ENCODE measurements at places on chromosomes 3 and 15.

- DNase-seq: no peak
Observed at GRCh38 chr3:28042707-28043106, 198.7 kb upstream of the CMC1 start.

- no peak for DNase-seq
Observed at GRCh38 chr15:63920504-63921175, 86.9 kb upstream of the HERC1 start.

GRCh38 chr3:177824841-177825240 is 627.6 kb upstream of the TBL1XR1 start:
- DNase-seq: no peak

DNA sequence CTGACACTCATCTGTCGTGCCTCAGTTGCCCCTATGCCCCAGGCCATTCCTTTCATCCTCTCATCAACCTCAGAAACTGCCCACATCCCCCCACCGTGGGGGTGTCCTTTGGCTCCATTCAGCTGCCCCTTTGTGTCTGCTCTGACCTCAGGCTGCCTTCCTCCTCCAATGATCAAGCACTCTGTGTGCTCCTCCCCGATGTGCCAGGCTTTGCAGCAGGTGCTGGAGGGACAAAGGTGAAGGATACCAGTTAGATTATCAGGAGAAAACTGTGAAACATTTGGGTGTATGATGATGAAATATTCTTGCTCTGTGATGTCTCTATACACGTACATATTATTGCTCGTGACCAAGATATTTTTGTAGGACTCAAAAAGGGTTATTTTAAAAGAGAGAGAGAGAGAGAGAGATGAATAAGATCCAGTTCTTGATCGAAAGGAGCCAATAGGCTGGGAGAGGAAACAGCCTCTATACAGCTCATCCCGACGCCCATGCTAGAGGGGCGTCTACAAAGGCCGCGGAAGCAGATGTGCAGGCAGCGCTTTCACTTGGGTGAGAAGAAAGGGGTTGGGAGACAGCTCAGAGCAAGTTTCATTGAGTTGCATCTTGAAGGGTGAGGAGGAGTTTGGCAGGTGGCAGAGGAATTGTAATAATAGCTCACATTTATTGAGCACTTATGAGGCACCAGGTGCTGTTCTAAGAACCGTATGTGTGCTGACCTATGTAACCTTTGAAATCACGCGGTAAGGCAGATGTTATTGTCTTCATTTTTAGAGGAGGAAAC is 28.3 kb upstream of the ADCY5 start:
- no peak for DNase-seq

- no peak for DNase-seq
Observed at GRCh38 chr3:86658876-86659275, 332.1 kb downstream of the VGLL3 start.

GRCh38 chr15:29090617-29091466 is 178.8 kb downstream of the NSMCE3 start:
- no peak for DNase-seq

- DNase-seq: no peak
Observed at GRCh38 chr3:143442814-143443447, 323.4 kb downstream of the CHST2 start.

DNA sequence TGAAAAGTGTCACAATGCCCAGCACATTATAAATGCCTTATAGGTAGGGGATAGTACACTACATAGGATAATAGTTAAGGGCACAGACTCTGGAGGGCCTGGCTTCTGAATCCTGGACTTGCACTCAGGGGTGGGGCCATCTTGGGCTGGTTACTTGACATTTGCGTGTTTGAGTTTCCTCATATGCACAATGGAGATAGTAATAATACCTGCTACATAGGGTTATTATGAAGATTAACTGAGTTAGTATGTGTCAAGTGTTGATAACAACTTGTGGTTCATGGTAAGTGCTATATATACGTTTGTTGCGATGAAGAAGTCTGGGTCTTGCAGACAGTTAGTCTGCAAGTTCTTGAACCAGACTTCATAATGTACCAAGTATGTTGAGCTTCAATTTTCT is 37.0 kb downstream of the MITF start:
- no peak for DNase-seq

DNA sequence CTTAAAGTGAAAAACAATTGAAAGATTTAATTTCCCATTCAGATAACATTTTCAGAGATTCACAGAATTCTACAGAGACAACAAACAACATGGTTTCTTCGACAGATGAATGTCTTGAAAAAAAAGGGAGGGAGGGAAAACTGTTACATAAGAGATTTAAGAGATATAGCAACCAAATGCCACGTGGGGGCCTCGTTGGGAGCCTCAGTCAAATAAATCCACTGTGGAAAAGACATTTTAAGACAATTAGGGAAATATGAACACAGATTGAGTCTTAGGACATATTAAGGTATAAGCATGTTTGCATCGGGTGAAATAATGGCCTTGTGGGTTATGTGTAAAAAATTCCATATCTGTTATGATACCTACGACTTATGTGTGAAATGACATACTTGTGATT is 5.0 kb upstream of the PRRT3 start:
- DNase-seq: no peak

GRCh38 chr15:57403566-57404325 is 27.4 kb downstream of the CGNL1 start:
- no peak for DNase-seq

GRCh38 chr3:176574786-176575185 is 622.5 kb downstream of the TBL1XR1 start:
- no peak for DNase-seq

- no peak for DNase-seq
Observed at GRCh38 chr3:108089579-108089978, 1.3 kb downstream of the CD47 start.

GRCh38 chr3:29718661-29719065 is 437.8 kb downstream of the RBMS3 start:
- no peak for DNase-seq

DNA sequence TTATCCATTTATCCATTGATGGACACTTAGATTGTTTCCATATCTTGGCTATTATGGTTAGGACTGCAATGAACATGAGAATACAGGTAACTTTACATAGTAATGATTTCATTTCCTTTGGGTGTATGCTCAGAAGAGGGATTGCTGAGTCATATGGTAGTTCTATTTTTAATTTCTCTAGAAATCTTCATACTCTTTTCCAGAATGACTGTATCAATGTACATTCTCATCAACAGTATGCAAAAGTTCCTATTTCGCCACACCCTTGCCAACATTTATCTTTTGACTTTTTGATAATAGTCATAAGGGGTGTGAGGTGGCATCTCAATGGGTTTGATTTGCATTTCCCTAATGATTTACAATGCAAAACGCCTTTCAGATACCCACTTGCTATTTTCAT is 6.2 kb upstream of the NIPA1 start:
- no peak for DNase-seq
